RPMI7951 (cell line): ENCODE measurements at places on chromosomes 3 and 15.
A peak's percentile ranks its signal among the peaks of the same experiment; 100 is the strongest.

GRCh38 chr15:95684693-95685115 is 645.8 kb upstream of the NR2F2 start:
- DNase-seq = peak; percentile 69

GRCh38 chr15:74318376-74319137 is 48.9 kb downstream of the CYP11A1 start:
- DNase-seq = peak; percentile 48

GRCh38 chr15:66682246-66682645 is 19.8 kb upstream of the SMAD6 start:
- DNase-seq = no peak

- DNase-seq = no peak
Measured at GRCh38 chr3:154781595-154781994, 298.5 kb upstream of the MME start.

DNA sequence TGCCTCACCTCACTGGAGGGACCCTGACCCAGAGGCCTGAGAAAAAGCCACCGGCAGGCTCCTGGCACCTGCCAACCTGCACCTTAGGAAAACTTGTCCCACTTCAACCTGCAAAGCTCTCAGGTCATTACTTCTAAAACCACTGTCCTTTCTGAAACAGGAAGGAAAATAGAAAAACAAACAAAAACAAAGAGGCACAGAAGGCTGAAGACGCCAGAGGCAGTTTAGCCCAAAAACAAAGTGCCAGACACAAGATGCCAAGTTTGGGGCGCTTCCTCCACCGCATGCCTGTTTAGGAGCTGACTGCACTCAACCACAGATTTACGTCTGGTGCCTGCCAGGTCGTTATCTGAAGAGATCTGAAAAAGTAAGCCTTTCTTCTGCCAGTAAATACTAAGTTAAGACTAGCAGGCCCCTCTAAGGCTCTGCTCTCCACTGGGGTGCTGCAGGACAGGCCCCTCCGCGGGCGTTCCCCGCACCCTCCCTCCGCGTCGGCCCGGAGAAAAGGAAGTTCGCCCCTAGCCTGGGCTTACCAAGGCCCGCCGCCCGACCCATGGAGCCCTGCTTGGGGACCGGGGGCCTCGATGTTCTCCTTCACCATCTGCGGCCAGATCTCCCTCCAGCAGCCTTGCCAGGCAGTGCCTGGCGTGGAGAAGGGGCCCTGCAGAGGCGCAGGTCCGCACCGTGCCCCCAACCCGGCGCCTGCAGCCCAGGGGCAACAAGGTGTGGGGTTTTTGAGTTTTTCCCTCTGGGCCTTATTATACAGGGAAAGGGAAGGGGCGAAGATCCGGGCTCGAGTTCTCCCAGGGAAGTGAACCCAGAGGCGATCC is 1.3 kb downstream of the GOLGA8A start:
- DNase-seq = peak; percentile 42

DNA sequence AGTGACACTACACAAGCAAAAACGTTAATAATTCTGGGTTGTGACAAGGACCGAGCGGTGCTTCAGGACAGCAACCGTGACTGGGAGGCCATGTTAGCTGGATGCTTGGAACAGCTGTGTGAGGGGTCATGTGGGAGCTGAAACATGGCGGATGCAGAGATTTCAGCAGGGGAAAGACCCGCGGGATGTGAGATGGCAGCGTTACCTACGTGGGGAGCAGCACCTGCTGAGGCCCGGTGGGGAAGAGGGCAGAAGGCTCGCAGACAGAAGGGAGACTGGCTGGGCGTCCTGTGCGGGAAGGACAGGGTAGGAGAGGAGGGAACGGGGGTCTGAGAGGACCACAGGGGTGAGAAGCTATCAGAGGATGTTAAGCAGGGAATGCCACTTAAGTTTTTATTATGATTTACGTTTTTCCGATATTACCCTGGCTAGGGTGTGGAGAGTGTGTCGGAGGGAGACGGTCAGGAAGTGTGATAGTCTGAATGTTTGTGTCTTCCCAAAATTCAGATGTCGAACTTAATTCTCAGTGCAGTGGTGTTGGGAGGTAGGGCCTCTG is 228.8 kb upstream of the LYSMD4 start:
- DNase-seq = no peak

DNA sequence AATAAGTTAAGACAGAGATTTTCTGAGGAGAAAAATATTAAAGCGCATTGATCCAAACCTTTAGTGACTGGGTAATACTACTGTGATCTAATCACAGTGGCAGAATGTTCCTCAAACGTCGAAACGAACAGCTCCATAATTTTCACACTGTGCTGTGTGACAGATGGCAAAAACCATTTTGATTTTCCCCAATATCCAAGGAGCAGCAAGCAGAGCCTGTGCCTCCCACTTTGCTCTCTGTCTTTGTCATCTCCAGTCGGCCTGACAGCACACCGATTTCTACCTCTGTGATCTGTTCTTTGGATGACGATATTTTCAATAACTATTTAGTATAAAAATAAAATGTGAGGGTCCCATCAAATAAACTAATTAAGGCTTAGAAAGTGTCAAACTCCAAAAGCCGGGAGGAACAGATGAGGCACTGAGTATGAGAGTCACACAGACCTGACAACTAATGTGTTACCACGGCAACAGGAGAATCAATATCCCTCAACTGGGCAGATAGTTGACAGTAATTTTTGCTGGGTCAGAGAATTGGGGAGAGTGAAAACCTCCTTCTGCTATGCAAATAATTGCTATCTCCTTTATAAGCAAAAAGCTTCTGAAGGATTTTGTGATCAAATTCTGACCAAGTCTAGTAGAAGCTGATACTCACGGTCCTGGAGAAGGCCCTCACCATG is 489.1 kb upstream of the CFAP20DC start:
- DNase-seq = no peak

DNA sequence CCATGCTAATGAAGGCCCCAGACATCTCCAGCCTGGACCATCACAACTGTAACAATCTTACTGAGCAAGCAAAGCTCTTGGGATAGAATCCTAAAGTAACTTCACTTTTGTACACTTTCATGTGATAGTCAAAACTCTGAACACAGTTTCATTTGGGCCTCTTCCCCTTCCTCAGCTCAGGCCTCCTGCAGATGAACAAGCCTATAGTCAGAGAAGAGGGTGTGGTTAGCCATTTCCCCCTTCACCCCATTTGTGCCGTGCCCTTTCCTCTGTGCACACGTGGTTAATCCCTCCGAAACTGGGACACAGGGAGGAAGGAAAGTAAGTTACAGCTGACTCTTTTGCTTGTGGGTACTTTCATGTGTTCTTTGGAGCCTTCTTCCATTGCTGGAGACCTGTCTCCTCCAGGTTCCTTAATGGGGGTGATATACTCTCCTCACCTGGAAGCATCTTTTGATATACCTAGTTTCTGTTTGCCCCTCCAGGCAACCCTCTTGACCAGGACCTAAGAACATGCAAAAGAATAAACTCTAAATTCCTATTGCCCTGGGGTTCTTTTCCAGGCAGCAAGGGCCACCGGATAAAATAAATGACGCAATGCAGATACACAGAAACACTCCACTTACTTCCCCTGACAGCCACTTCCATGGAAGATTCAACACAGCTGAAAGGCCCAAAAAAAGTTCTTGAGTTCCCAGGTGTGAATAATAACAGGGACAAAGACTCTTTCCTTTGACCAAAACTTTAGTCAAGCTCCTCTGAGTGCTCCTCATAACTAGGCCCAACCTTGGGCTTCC is 29.6 kb upstream of the CSTA start:
- DNase-seq = no peak

- no peak for DNase-seq
Measured at GRCh38 chr15:31373096-31373865, 46.6 kb downstream of the KLF13 start.

DNA sequence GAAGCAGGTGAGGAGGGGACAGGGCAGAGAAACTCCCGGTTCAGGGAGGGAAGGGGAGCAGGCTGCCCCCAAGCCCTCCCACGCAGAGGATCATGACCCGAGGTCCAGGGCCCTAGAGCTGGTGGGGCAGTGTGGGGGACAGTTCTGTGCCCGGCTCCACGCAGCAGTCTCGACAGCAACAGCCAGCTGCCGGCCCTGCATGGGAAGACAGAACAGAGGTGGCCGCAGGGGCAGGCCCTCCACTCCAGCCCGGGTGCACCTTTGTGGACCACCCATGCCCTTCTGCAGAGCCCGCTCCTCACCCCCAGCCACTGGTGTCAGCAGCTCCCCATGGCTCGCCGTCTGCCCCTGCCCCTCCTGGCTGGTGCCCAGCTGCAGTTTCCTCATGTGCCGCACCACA is 7.7 kb downstream of the OGG1 start:
- no peak for DNase-seq

DNA sequence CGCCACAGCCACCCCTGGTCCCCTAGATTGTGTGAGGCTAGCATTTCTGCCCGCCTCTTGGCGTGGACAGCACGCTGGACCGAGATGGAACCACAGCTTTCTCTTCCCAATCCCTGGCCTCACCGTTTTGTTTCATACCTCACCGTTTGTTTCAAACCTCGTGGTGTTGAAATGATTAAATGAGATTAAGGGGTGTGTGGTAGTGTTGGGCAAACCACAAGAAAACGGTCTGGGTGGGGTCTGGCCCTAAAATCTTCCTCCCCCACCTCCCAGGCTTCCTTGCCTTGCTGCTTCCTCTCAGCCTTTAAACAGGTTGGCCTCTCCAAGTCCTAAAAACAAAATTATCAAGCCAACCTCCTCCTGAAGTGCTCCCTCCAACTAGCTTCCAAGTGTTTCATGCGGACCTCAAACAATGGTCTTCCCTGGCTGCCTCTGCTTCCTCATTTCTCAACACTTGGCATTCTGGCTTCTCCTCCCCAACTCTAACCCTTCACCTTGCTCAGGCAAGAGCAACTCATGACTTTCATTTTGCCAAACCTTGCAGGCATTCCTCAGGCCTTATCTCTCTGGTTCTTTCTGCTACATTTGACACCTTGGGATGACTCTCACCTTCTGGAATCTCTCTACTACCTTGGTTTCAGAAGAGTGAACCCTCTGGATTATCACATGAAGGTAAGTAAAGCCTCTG is 1.4 kb upstream of the ATP13A3 start:
- no peak for DNase-seq

GRCh38 chr3:41158947-41159346 is 40.4 kb upstream of the CTNNB1 start:
- DNase-seq = no peak

GRCh38 chr3:3998140-3998922 is 199.1 kb downstream of the LRRN1 start:
- peak; percentile 1 for DNase-seq
